ENCODE measurements at places on chromosomes 2 and 18.

- DNase-seq: no peak
Measured at GRCh38 chr2:113105047-113105785, 22.2 kb upstream of the IL1RN start.

GRCh38 chr2:201906777-201907562, 100.6 kb downstream of the CDK15 start:
- no peak for DNase-seq

- no peak for DNase-seq
Measured at GRCh38 chr2:72583376-72583775, 242.5 kb downstream of the EXOC6B start.

DNA sequence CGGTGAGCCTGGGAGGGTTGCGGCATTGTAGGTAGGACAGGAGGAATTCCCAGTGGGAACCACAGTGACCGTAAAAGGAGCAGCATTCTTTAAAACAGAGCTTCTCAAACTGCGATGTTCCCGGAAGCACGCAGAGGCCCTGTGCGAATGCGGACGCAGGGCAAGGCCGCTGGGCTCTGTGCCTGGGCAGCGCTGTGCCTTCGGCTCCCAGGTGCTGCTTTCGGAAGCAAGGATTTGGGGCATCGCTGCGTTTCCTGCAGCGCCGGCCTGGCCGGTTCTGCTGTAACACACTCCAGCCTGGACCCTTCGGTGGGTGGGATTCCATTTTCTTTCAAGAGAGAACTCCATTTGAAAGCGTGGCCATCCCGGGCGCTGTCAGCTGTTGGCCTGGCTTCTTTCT, 118.6 kb downstream of the PTGR3 start:
- DNase-seq: peak; percentile 25

GRCh38 chr2:189498205-189498604, 56.9 kb downstream of the WDR75 start:
- DNase-seq: no peak
